ENCODE measurements at places on chromosomes 5 and 9. TPM values are rescaled to one million over a fixed set of nuclear protein-coding genes. Genes with fewer than 3 reads are reported as not detected.

Gene RASGEF1C
- not detected for total RNA-seq

DNA sequence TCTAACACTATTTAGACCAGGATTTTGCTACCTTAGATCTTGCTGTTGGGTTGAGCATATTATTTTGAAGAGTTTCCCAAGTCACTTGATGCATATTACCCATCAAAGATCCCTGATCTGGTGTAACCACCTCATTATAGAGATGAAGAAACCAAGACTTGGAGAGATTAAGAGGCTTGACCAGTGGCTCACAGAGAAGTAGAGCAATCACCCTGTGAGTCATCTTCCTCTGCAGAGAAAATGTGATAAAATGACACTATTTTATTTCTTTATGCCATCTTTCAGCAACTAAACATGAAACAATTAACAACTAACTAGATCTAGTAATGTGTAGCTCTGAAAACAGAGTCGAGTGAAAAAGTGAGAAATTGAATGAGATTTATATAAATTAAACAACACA is 76.1 kb downstream of the KIF4B start:
- no peak for DNase-seq

GRCh38 chr9:126126807-126127206 is 199.8 kb upstream of the MVB12B start:
- DNase-seq = no peak

Gene C5orf52
- not detected for total RNA-seq

Gene GPR151
- not detected for total RNA-seq

- DNase-seq = no peak
Measured at GRCh38 chr5:170747851-170748250, 35.7 kb upstream of the GABRP start.

DNA sequence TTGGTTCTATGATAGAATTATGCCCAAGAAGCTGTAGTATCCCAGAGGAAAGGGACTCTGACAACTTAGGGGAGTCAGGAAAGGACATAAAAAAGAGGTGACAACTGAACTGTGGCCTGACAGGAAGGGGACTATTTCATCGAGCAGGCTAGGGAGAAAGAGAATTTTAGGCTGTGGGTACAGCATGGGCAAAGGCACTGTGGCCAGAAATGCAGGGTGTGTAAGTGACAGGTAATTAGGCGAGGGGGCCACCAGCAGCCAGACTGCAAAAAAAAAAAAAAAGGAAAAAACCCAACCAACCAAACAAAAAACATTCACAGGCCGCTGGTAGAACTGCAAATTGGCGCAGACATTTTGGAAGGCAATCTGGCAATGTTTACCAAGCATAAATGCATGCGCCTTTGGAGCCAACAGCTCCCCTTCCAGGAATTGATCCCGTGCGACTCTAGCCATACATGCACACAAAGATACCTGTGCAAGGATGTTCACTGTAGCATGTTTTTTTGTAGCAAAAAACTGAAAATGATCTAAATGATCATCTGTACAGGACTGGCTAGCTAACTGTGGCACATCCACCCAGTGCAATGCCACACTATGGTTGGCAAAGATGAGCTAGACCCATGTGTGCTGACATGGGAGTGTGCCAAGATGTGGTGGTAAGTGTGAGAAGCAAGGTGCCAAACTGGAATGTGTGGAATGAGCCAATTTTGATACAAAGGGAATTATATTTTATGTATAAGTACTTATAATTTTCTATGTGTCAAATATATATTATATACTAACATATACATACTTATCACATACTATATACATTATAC is 1.1 kb downstream of the EIF4E1B start:
- DNase-seq = no peak

Gene REXO4
- 32.7 TPM for total RNA-seq

All from myocyte (in vitro differentiated cells).